PC-3 (cell line): ENCODE measurements at places on chromosomes 16 and 17.
A peak's percentile ranks its signal among the peaks of the same experiment; 100 is the strongest.

DNA sequence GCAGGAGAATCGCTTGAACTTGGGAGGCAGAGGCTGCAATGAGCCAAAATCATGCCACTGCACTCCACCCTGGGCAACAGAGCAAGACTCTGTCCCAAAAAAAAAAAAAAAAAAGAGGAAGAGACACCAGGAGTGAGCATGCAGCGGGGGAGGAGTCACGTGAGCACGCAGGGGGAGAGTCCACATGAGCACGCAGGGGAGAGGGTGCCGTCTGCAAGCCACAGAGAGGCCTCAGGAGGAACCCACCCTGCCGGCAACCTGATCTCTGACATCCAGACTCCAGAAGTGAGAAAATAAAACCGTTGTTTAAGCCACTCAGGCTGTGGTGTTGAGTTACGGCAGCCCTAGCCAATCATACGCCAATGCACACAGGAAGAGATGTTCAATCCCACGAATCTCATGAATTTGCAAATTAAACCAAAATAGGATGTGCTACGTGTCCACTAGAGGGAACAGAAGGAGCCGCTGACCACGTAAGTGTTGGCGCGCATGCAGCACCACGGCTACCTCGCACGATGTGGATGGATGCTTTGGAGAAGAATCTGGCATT, 42.2 kb downstream of the CCDC57 start:
- no peak for DNase-seq

DNA sequence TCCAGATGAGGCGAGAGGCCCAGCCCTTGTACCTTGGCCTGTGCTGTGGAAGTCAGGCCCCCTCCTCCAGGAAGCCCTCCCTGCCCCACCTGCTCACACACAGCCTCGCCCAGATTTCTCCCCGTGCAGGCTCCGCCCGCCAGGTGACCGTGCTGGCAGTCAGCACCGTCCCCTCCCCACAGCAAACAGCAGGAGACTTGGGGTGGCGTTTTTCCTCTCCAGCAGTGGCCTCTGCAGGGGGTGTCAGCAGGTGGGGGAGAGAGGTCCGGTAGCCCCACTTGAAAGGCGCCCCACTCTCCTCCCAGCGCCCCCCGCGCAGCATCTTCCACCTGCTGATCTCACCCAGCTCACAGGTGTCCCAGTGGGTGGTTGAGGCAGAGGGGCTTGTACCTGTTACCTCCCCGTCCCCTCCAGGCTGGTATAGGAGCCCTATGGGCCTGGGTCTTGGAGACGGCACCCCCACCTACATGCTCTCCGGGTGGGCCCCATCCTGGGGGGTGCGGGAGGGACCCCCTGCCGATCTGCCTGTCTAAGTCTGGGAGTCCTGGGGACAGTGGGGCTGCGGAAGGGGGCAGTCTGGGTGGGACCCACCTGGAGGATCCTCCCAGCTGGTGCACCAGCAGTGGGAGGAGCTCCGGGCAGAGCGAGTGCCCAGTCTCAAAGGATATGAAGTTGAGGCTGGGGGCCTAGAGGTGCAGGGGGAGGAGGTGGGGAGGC, 4.2 kb upstream of the C1QTNF8 start:
- no peak for DNase-seq

DNA sequence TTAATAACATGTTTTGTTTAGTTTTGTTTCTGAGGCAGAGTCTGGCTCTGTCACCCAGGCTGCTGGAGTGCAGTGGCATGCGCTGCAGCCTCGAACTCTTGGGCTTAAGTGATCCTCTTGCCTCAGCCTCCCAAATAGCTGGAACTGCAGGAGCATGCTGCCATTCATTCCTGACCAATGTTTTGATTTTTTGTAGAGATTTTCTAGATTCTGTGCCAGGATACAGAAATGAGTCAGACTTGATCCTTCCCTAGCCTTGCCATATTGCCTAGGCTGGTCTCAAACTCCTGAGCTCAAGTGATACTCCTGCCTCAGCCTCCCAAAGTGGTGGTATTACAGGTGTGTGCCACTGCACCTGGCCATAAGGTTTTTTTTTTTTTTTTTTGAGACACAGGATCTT, 17.7 kb downstream of the TAOK1 start:
- DNase-seq: no peak

- DNase-seq: peak; percentile 93
These were observed 47.9 kb downstream of the WDR59 start for GRCh38 chr16:74936902-74937560.

- no peak for DNase-seq
These were observed 80.9 kb downstream of the WWOX start for GRCh38 chr16:78180349-78180748.

- DNase-seq: no peak
These were observed 74.2 kb upstream of the CCL1 start for GRCh38 chr17:34437188-34437587.

- no peak for DNase-seq
These were observed 32.4 kb downstream of the PRKCB start for GRCh38 chr16:23868136-23868535.

- DNase-seq: peak; percentile 66
These were observed 308.7 kb upstream of the TNRC6C start for GRCh38 chr17:77649717-77650211.

GRCh38 chr16:9964426-9964825, 217.8 kb downstream of the GRIN2A start:
- DNase-seq: no peak

- DNase-seq: no peak
These were observed 24.0 kb downstream of the SMARCE1 start for GRCh38 chr17:40623419-40624210.

DNA sequence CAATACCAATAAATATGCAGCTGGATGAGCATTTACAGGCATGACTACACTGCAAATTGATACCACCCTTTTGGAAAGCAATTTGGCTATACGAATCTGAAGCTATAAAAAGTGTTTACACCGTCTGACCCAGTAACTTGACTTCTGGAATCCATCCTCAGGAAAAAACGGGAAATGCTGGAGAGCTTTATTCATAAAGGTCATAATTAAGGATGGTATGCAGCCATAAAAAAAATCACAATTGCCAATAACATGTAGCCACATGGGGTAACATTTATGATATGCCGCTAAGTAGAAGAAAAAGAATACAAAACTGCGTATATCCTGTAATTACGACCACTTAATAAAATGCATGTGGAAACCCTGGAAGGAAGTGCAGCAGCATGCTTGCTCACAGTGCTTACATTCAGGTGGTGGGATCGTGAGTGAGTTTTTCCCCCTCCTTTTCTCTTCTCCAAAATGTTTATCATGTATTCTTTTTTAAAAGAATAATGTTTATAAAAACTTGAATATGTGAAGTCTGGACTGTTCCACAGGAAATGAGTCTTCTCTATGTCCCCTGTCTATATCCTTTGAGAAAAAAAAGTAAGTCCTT, 34.2 kb downstream of the COPRS start:
- DNase-seq: no peak

DNA sequence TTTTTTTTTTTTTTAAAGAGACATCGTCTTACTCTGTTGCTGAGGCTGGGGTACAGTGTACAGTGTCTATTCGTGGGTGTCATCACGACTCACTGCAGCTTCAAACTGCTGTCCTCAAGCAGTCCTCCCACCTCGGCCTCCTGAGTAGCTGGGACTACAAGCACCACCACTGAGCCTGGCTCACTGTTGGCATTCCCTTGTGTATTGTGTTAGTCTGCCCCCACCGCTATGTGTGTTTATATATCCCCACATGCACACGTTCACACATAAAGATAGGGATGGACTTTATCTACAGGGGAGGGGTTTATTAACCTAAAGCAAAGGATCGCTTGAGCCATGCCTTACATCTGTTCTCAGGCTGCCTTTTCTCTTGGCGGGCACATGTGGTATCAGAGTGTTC, 63.8 kb downstream of the SEC14L1 start:
- no peak for DNase-seq

DNA sequence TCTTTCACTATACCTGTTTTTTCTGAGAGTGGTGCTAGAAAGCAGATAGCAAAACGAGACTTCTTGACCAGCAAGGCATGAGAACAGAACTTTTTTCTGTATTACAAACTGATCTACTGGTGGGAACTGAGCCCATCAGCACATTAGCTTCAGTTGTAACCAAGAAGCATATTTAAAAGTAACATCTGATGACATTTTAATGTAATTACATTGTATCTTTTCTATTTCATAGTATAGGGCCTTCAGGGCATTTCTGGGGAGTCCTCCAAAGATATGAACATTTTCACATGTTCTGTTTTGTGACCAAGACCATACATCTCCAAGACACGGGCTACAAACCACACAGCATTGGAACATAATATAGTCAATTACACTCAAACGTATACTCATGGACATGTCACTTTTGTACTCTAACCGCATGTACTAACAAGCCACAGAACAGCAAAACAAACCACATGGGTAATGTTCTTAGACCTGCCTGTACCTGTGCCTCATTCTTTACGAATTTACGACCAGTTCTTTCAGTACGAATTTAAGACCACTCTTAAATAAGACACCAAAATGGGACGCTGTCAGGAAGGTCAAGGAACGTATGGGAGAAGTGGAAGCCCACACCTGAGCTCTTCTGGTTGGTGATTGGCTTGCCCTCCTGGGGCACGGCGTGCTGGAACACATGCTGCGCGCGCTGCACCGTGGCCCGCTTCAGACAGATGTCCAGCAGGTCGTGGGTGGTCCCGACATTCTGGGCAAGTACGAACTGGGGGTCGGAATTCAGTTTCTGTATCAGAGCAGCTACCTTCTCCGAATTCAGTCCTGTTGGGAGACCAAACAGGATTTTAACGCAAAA, 825 bp downstream of the BLMH start:
- DNase-seq: peak; percentile 58

DNA sequence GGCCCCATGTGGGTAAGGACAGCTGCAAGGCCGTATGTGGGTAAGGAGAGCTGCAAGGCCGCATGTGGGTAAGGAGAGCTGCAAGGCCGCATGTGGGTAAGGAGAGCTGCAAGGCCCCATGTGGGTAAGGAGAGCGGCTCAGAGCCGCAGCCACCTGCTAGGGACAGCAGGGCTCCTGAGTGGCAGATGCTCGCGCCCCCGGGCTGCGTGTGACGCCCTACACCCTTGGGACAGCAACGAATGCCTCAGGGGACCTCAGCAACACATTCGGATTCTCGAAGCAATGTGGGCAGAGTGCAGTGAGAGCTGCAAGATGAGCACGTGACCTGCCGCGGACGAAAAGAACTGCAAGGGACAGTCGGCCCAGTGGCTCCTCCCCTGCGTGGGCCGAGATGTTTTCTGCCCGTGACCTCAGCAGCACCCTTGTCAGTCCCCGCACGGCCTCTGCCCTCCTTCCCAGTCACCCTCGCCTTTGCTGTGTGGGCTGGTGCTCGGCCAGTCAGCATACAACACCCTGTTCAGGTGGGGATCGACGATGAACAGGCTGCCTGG, 9.6 kb upstream of the SLC38A8 start:
- DNase-seq: no peak

DNA sequence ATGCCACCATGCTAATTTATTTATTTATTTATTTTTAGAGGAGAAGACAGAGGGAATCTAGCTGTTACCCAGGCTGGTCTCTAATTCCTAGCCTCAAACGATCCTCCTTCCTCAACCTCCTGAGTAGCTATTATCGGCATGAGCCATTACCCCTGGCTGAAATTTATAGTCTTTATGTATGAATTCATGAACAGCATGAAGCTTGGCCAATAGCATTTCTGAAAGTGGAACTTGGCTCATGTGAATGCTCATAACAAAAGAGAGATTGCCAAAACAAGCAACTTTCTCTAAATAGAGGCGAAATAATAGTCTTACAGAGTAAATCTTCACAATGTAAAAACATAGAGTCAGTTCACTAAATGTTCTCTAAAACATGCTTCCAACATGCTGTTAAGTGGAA, 30.1 kb upstream of the SMURF2 start:
- DNase-seq: no peak

DNA sequence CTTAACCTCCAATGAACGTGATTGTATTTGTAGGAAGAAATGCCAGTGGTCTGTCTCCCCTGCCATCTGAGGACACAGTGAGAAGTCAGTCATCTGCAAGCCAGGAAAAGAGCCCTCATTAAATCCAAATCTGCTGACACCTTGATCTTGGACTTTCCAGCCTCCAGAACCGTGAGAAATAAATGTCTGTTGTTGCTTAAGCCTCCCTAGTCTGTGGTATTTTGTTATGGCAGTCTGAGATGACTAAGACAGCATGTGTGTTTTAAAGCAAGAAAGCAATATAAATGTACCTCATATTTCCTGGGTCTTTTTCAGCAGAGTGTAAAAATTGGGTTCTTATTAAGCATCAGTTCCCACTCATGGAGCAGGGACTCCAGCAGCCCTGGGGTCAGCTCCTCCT, 177.9 kb upstream of the NLRP1 start:
- no peak for DNase-seq

DNA sequence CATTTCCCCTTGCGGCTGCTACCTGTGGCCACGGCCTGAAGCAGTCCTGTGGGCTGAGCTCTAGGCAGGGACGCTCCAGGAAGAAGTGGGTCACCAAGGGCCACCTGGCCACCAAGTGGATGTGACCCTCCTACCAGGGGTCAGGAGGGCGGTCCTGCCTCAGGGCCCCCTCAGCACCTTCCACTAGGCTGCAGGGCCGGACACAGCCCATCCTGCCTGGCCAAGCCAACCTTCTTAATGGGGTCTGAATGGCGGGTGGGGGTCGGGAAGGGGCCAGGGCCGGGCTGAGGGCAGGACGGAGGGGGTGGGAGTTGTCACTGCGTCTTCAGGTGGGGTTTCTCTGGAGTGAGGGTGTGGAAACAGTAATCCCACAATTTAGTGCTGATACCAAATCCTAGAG, 13.2 kb upstream of the MLKL start:
- no peak for DNase-seq

DNA sequence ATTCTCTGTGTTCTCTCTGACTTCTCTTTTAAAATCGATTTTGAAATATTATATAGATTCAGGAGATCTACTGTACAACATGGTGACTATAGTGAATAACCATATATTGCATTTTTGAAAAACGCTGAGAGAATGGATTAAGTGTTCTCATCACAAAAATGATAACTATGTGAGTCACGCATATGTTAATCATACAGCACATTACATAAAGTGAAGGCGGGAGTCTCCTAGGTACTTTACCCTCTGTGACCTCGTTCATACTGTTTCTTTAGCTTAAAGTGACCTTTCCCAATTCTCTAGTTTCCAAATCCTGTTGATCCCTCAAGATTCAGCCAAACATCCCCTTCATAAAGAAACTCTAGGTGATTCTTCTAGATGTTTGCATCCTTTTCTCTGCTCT, 3.1 kb upstream of the KRTAP3-2 start:
- peak; percentile 61 for DNase-seq

DNA sequence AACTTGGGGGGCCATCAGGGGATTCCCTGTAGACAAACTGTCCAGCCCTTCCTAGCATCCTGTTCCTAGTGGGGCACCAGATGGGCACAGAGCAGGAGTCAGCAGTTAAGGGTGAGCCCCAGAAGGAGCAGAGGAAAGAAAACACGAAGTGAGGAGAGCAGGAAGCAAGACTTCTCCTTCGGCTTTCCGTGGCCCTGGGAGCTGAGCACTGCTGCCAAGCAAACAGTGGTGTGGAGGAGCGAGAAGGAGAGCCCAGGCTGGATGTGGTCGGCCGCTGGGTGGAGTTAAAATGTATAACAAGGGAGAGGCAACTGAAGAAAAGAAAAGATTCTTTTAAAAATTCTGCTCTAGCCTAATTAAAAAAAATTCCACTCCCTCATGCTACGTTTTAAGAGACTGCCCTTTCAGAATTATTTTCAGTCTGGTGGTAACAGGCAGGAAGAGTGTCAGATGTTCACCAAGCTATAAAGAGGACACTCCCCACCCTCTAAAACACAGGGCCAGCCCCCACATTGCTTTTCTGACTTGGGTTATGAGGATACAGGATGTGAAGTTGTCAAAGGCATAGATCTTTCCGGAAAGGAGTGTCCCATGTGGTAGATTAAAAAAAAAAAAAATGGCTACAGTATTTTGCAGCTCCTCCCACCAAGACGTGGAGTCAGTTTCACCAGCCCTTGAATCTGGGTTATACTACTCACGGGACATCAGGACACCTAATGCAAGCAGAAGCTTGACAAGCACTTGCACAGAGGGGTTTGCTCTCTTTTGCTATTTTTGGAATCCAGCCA, 74.9 kb upstream of the ZFHX3 start:
- no peak for DNase-seq
